ENCODE measurements at places on chromosomes 2 and 18.

- no peak for DNase-seq
Observed at GRCh38 chr2:42980764-42981416, 188.5 kb upstream of the HAAO start.

- DNase-seq = peak; percentile 23
Observed at GRCh38 chr2:239753401-239753837, 271.7 kb downstream of the NDUFA10 start.

GRCh38 chr2:12960671-12961070 lies 243.9 kb downstream of the TRIB2 start:
- DNase-seq = no peak

GRCh38 chr2:20900052-20900636 lies 77.2 kb upstream of the LDAH start:
- no peak for DNase-seq

DNA sequence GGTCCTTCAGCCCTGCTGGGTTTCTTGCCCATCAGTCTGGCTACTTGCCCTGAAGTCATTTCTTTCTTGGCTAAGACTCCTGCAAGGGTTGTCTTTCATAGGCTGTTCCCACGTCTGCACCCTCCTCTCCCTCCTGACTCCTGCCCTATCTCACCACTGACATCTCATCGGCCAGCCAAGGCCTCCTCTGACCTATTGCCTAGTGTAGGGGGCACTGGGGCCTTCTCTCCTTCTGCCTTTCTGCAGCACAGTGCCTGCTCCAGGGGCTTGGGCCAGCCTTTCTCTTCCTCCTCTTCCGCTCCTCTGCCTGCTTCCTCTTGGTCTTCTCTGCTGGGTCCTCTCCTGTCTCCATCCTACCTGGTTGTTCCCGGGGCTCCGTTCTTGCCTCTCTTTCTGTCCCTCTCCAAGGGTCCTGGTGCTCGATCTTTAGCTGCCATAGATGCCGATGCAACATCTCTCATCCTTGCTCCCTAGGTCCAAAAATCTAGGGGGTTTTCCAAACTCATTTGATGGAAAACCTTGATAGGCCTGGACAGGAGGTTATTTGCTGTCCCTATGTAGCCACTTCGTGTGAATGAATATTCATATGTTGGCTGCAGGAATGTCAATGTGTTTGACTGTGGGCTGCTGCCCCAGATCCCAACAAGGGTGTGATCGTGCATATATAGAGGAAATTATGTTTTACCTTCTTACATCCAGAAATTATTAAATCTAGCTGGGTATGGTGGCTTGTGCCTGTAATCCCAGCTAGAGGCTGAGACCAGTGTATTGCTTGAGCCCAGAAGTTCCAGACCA lies 9.7 kb upstream of the NT5DC4 start:
- DNase-seq = no peak

DNA sequence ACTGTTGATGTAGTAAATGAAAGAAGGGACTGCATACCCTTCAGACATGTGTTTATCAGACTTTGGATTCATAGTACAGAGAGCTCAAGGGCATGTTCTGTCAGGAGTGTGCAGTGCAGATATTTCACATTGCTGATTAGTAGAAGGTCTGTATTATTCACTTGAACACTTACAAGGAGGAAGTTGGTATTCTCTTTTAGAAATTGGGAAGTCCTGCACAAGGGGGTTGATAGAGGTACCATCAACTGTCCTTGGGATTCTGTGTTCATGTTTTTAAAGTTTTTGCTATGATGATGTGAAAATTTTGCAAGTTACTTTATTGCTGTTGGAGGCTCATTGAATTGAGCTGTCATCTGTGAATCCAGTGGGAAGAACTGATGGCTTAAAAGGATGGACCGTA lies 6.7 kb downstream of the PSMD1 start:
- no peak for DNase-seq

DNA sequence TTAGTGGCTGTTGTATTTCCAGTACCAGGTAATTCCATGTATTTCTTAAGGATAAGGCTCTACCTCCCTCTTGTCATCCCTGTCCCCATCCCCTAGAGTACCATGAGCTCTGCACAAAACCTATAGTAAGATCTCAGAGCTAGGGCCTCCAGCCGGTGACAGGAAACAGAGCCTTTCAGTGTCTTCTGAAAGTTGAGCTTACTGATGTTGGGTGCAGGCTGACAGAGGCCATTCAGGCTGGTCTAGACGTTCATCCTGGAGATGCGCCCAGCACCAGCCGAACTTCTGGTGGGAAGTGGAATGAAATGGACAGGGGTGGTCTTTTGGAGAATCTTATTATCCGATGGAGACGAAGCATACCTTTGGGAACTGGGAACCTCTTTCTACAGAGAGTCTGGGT lies 16.7 kb upstream of the LYPD6B start:
- no peak for DNase-seq

DNA sequence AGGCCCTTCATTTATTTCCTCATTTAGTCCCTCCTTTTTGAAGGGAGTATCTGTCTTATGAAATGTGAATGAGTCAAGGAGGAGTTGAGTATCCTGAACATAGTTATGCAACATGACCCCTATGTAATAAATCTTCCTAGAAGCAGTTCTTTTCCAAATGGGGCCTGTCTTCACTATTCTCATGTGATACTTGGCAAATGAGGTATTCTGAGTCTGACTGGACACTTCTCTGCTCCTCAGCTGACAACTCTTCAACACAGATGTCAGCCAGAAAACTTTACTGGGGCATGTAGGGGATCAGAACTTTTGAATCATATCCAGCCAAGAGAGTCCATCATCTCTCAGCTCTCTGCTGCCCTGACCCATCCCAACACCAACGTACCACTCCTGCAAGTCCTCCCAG lies 291.6 kb downstream of the ZNF385B start:
- no peak for DNase-seq

DNA sequence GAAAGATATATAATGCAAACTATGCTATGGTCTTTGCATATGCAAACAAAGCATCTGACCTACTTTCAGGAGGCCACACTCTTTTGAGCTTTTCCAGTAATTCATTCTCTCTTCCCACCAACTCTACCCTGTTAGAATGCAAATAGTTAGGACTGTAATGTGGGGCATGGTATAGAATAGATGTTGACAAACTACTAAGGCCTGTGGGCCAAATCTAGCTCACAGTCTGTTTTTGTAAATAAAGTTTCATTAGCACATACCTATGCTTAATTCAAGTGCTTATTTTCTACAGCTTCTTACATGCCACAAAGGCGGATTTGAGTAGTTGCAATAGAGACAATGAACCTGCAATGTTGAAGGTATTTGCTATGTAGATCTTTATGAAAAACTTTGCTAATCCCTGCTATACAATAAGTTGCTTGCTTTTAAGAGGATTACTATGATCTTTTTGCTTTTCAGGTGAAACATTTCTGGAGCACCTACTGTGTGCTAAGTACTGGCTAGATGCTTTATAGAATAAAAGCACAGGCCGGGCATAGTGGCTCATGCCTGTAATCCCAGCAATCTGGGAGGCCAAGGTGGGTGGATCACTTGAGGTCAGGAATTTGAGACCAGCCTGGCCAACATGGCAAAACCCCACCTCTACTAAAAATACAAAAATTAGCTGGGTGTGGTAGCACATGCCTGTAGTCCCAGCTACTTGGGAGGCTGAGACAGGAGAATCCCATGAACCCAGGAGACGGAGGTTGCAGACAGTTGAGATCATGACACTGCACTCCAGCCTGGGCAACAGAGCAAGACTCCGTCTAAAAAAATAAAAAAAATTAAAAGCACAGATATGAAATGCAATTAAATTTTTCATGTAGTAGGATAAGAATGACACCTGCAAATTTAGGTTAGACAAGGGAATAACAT lies 267.8 kb downstream of the DPP10 start:
- no peak for DNase-seq

- DNase-seq = no peak
Observed at GRCh38 chr2:12120281-12121150, 374.1 kb downstream of the LPIN1 start.

DNA sequence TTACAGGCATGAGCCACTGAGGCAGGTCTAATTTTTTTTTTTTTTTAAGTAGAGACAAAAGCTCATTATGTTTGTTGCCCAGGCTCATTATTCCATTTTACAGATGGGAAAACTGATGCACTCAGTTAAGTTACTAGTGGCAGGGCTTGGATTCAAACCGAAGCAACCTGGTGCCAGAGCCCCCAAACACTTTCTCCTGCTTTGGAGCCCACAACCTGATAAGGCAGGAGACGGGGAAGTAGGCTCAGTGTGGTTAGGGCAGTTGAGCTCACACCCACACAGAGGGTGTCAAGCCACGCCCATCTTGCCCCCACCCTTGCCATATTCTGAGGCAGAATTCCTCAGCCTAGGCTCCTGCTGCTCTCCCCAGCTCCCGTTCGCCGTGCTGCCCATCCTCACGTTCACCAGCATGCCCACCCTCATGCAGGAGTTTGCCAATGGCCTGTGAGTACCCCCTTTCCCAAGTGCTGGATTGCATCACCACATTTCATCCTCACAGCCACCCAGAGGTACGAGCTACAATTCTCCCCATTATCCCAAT lies 5.8 kb upstream of the CTDSP1 start:
- DNase-seq = no peak

DNA sequence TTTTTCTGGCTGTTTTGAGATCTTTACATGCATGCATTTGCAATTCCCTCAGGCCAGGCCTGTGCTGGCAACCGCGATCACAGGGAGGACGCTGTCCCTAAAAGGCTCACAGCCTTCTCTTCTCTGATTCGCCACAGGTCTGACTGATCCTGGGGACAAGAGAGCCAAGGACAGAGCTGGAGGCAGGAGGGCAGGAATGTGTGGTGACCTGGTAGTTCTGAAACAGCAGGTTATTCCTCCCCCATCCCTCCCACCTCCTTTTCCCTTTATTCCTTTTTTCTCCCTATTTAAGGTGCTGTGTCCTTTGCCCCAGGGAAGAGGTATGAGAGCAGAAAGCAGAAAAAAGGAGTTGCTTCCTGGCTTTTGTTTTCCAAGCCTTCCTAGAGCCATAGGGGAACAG lies 21.9 kb downstream of the TMEM177 start:
- DNase-seq = no peak

Measured in heart left ventricle (tissue), 16 donors.